ENCODE measurements at places on chromosomes 1 and 21.

- DNase-seq: peak; percentile 78
Measured at GRCh38 chr1:156725683-156726280, 2.5 kb upstream of the METTL25B start.

DNA sequence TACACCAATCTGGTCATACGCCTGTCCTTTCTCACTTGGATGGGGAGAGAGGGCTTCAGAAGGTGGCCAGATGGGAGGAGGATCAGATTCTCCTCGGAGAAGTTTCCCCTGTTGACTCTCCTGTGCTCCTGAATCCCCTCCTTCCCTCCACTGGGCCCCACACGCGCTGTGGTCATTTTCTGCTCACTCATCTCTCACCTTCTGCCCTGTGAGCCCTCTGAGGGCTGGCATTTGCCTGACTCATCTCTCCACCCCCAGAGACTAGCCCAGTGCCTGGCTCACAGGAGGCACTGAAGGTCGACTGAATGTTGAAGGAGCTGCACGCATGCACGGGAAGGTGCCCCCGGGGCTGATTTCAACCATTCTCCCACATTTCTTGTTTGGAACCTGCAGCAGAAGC is 14.2 kb downstream of the ABCA4 start:
- no peak for DNase-seq

GRCh38 chr1:219354962-219355361 is 181.3 kb downstream of the LYPLAL1 start:
- no peak for DNase-seq

DNA sequence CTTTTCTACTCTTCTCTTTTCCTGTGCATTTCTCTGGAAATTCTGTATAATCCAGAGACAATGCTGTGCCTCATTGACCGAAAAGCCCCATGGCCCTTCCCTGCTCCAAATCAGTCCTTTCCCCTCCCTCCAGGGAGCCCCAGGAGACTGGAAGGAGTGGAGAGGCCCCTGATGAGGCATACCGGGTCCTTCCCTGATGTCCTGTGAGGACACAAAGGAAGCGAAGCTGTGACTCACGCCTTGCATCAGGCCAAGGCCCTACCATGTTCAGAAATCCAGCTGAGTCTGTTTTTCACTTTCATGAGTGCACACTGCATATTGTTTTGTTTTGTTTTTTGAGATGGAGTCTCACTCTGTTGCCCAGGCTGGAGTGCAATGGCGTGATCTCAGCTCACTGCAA is 38.7 kb upstream of the BECN2 start:
- DNase-seq: no peak

DNA sequence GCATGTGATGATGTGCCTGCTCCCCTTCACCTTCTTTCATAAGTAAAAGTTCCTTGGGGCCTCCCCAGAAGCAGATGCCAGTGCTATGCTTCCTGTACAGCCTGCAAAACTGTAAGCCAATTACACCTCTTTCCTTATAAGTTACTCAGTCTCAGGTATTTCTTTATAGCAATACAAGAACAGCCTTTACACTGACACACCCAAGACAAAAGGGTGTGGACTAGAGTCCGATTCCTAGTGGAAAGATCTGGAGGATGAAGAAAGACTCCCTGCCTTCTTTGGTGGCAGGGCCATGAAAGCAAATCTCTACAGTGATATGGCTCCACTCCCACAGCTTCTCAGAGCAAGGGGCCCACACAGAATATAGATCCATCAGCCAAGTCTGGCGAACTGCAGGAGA is 209.7 kb upstream of the ST6GALNAC5 start:
- no peak for DNase-seq

GRCh38 chr1:155001425-155001674 is 1.3 kb upstream of the ZBTB7B start:
- DNase-seq: no peak

DNA sequence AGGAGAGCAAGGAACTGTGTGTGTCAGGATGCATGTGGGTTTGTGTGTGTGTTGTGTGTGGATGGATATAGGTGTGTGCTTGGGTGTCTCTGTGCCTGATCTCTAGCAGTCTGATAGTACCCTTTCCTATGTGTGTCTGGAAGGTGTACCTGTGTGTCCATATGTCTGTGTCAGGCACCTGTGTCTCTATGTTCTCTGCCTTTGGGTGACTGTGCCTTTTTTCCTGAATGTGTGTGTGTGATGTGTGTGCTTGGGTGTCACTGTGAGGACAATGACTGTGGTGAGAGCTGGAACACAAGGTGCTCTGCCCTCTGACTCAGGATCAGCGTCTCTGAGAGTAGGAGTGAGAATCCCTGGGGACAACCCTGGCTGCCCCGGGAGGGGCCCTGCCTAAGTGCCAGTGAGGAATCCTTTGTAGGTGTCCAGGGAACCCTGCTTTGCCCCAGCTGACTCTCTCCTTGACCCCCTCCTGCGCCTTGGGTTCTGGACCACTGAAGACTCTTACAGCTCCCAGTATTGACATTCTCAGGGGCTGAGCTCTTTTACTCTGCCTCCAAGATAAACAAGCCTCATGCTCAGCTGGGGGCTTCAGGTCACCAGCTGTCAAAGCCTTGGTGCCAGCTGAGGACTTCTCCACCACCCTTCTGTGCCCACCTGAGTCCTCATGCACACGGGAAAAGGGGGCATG is 735 bp upstream of the EFNA3 start:
- no peak for DNase-seq
